Activated T-helper 2 cell treated with anti-CD3 and anti-CD28 coated beads, Interferon-gamma antibody, Interleukin-2, Interleukin-4, amounts not matched to agents 10 μg/mL and 5 μg/mL and 100 μg/mL, durations not matched to agents 14 hours and 24 hours and 36 hours (primary cell): ENCODE measurements at places on chromosomes 5 and 9. TPM values are rescaled to one million over a fixed set of nuclear protein-coding genes. Genes with fewer than 3 reads are reported as not detected.

GRCh38 chr5:135462304-135462703, 10.2 kb upstream of the TIFAB start:
- H3K4me3 ChIP-seq: no peak overlapping the region
- no peak overlapping the region for H3K27ac ChIP-seq
- DNase-seq: peak; percentile 45
- no peaks in the 10 kb centered on the region for H3K36me3 ChIP-seq
- peaks cover 3% of the 10 kb centered on the region for H3K4me1 ChIP-seq

GRCh38 chr5:143258559-143259253, 144.8 kb downstream of the NR3C1 start:
- H3K36me3 ChIP-seq: no peaks in the 10 kb centered on the region
- H3K4me1 ChIP-seq: peaks cover 25% of the 10 kb centered on the region
- no peak overlapping the region for H3K27ac ChIP-seq
- no peak overlapping the region for H3K4me3 ChIP-seq
- no peaks in the 10 kb centered on the region for H3K27me3 ChIP-seq
- no peak for DNase-seq

DNA sequence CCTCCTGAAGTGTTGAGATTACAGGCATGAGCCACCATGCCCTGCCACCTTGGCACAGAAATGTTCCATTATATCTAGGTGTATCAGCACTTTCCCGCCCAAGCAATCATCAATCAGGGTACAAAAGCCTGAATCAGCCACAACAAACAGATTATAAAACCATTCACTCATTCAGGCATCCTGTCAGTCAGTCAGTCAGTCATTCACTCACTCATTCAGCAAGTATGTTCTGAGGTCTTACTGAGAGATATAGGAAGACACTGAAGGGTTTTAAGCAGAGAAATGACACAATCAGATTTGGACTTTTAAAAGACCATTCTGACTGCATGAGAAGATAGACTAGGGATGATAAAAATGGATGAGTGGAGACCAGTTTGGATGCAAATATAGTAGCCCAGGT, 13.1 kb downstream of the PSMD5 start:
- peaks cover 12% of the 10 kb centered on the region for H3K4me1 ChIP-seq
- H3K4me3 ChIP-seq: no peak overlapping the region
- H3K27ac ChIP-seq: peak overlapping the region; percentile 8
- no peak for DNase-seq

- peaks cover 15% of the 10 kb centered on the region for H3K4me1 ChIP-seq
- H3K27ac ChIP-seq: no peak overlapping the region
- DNase-seq: no peak
- no peak overlapping the region for H3K4me3 ChIP-seq
Measured at GRCh38 chr9:68749579-68750159, 44.6 kb downstream of the PIP5K1B start.

DNA sequence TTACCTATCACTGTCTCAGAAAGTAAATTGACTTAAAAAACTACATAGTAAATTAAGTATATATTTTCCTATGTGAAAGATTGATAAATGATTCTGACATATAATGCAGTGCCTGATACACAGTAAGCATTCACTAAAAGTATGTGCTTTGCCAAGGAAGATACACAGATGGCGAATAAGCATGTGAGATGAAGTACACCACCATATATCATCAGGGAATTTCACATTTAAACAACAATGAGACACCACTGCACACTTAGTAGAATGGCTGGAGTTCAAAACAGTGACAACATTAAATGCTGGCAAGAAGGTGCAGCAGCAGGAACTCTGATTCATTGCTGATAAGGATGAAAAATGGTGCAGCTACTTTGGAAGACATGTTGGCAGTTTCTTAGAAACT, 1118.8 kb downstream of the DTWD2 start:
- no peak overlapping the region for H3K27ac ChIP-seq
- DNase-seq: no peak
- no peak overlapping the region for H3K4me3 ChIP-seq
- H3K4me1 ChIP-seq: no peaks in the 10 kb centered on the region

DNA sequence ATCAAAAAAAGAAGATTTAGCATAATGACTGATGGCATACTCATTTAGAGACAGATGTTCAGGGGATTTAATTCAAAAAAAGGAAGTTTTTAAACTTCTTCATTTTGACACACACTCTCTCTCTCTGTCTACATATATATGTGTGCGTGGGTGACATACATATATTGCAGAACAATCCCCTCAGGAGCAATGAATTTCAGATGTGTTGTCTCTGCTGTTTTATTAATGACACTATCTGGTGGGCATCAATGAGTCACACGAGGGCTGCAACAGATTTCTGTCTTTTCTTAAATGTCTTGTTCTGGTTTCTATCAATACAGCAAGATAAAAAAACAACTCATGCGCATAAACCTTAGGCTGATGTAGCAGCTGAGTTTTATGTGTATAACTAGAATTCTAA, 123.5 kb upstream of the SLCO6A1 start:
- DNase-seq: no peak
- no peak overlapping the region for H3K4me3 ChIP-seq
- H3K4me1 ChIP-seq: no peaks in the 10 kb centered on the region

GRCh38 chr9:108185613-108186012, 670.2 kb downstream of the ACTL7B start:
- no peaks in the 10 kb centered on the region for H3K36me3 ChIP-seq
- H3K4me3 ChIP-seq: no peak overlapping the region
- H3K27me3 ChIP-seq: no peaks in the 10 kb centered on the region
- H3K4me1 ChIP-seq: no peaks in the 10 kb centered on the region
- H3K27ac ChIP-seq: no peak overlapping the region

DNA sequence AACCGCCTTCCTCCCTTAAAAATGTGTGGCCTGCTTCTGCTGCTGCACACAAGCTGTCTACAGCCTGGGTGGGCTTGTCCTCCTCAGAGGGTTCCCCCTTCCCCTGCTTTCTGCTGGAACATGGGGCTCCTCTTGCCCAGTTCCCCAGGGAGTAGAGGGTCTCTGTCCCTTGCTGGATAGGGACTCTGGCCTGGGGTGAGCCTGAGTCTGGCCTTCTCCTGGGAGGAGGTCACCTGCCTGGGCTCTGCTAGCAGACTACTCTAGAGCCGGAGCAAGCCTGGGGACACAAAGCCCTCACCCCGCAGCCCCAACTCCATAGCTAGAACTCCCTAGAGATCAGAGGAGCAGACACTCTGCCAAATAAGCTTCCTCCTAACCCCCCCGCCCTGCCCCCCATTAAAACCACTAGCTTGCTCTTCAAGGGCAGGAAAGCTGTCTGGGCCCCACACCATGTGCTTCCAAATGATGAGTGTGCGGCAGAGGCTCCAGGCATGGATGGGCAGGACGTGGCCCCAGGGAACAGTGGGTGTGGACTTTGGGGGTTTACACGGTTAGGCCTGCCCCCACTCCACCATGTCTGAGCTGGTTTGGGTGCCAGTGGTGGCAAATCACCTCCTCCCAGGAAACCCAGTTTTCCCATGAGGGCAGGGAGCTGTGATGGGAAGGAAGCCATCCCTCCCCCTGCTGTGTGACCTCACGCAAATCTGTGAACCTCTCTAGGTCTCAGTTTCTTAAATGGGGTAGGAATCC, 10.0 kb downstream of the TCF7 start:
- H3K4me1 ChIP-seq: peaks cover 15% of the 10 kb centered on the region
- no peak overlapping the region for H3K27ac ChIP-seq
- peaks cover 23% of the 10 kb centered on the region for H3K27me3 ChIP-seq
- H3K4me3 ChIP-seq: no peak overlapping the region

- H3K4me1 ChIP-seq: no peaks in the 10 kb centered on the region
- H3K4me3 ChIP-seq: no peak overlapping the region
- no peak overlapping the region for H3K27ac ChIP-seq
- DNase-seq: no peak
- no peaks in the 10 kb centered on the region for H3K27me3 ChIP-seq
Measured at GRCh38 chr5:26833596-26833995, 204.8 kb downstream of the CDH9 start.

DNA sequence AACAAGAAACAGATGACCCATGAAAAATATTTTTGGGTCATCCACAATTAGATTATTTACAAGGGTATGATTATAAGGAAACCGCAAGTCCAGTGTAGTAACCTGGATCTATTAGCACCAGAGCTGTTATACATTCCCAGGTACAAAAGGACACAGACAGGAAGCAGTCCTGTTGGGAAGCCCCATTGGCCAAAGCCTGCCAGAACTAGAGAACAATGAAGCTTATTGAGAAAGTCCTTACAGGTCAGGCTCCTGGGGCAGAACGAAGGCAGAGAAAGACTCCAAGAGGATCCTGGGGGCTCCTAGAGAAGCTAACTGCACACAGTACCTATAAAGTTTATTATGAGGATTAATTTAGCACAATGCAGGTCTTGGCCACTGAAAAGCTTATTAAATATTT, 169.9 kb downstream of the PARP8 start:
- H3K27me3 ChIP-seq: no peaks in the 10 kb centered on the region
- peaks cover 42% of the 10 kb centered on the region for H3K36me3 ChIP-seq
- no peak overlapping the region for H3K4me3 ChIP-seq
- H3K27ac ChIP-seq: no peak overlapping the region
- H3K4me1 ChIP-seq: no peaks in the 10 kb centered on the region

DNA sequence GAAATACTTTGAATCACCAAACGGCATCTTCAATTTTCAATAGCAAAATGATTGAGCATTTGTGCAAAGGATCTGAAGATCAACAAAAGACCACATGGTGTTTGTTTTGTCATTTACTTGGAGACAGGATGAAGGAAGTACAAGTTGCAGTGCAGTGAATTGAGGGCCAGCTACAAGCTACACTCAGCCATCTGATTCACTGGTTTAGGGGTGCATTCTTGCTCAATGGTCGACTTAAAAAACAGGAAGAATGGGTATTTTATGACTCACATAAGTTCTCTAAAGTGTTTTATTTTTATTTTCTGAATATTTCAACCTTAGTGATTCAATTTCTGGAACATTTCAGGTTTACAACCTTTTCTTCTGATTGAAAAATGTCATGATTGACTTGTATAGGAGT, 412.1 kb upstream of the ADAMTSL1 start:
- H3K36me3 ChIP-seq: no peaks in the 10 kb centered on the region
- no peaks in the 10 kb centered on the region for H3K27me3 ChIP-seq
- no peak overlapping the region for H3K4me3 ChIP-seq
- H3K27ac ChIP-seq: no peak overlapping the region

DNA sequence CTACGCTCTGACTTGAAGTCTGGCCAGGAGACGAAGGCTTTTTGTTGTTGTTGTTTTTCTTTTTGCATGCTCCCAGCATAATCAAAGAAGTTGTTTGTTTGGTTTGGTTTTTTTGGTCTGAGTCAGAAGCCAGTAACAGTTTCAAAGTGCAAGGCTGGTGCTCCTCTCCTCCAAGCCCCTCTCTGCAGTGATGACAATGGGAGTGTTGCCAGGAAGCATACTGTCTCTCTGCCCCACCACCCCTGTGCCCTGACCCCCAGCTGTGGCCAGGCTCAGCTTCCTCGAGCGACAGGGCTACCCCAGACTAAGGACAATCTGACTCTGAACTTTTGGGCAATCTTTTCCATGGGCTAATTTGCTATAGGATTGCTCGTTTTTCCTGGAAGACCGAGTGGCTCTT, 173.8 kb upstream of the PITX1 start:
- H3K4me3 ChIP-seq: no peak overlapping the region
- no peaks in the 10 kb centered on the region for H3K4me1 ChIP-seq
- peaks cover 2% of the 10 kb centered on the region for H3K27me3 ChIP-seq
- no peaks in the 10 kb centered on the region for H3K36me3 ChIP-seq
- no peak overlapping the region for H3K27ac ChIP-seq

DNA sequence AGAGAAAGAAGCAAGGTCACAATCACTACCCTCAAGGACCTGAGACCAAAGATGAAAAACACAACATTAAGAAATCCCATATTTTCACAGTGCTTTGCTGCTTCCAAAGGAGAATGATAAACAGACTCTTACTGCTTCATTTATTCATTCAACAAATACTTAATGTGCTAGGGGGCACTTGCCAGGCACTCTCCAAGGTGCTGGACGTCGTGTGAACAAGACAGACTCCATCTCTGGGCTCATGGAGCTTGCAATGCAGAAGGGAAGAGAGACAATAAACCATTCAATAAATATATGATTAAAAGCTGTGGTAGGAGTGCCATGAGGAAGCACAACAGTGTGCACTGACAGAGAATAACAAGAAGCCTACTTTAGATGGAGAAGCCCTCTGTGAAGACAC, 327.7 kb downstream of the CDK5RAP2 start:
- H3K4me3 ChIP-seq: no peak overlapping the region
- no peaks in the 10 kb centered on the region for H3K36me3 ChIP-seq

GRCh38 chr5:128304088-128304487, 220.5 kb downstream of the SLC12A2 start:
- H3K4me1 ChIP-seq: no peaks in the 10 kb centered on the region
- DNase-seq: no peak
- H3K27me3 ChIP-seq: no peaks in the 10 kb centered on the region
- H3K4me3 ChIP-seq: no peak overlapping the region
- no peak overlapping the region for H3K27ac ChIP-seq
- no peaks in the 10 kb centered on the region for H3K36me3 ChIP-seq

GRCh38 chr5:160701403-160701802, 150.6 kb downstream of the ATP10B start:
- H3K4me3 ChIP-seq: no peak overlapping the region
- no peak for DNase-seq
- no peaks in the 10 kb centered on the region for H3K27me3 ChIP-seq
- H3K36me3 ChIP-seq: no peaks in the 10 kb centered on the region
- H3K27ac ChIP-seq: no peak overlapping the region
- no peaks in the 10 kb centered on the region for H3K4me1 ChIP-seq

DNA sequence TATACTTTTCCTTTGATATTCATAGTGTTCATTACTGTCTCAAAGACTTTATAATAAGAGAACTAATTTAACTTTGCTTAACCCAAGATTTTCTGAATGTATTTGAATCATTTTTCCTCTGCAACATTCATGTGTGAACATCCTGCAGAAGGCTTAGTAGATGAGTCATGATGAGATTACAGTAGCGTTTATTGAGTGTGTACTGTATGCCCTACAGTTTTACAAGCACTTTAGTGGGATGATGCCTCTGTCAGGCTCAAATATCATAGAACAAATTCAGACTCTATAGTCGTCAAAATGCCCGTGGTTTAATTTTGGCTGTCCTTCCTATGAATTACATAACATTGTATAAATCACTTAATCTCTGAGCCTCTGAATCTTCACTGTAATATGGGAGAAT, 41.2 kb downstream of the FYB1 start:
- H3K36me3 ChIP-seq: peaks cover 32% of the 10 kb centered on the region
- peak overlapping the region; percentile 84 for H3K27ac ChIP-seq
- H3K27me3 ChIP-seq: no peaks in the 10 kb centered on the region
- H3K4me3 ChIP-seq: peak overlapping the region; percentile 69

Gene RGS7BP
- total RNA-seq: not detected in 2 replicates

Gene P4HA2
- 44.9 and 47.0 TPM in 2 replicates for total RNA-seq

Gene GMCL2
- not detected in 2 replicates for total RNA-seq

Gene TMEM174
- not detected in 2 replicates for total RNA-seq

Gene CDKN2B-AS1
- total RNA-seq: 0.82 and 1.1 TPM in 2 replicates

Gene EIF4E1B
- not detected in 2 replicates for total RNA-seq

Gene LVRN
- total RNA-seq: 0.07 TPM in 1 of 2 replicates, not detected in the other

Gene STPG3
- 0.48 TPM in 2 replicates for total RNA-seq

Gene SPINK7
- not detected in 2 replicates for total RNA-seq

Gene SETX
- total RNA-seq: 49.8 and 51.0 TPM in 2 replicates
